ENCODE measurements at places on chromosomes 2 and 18.

DNA sequence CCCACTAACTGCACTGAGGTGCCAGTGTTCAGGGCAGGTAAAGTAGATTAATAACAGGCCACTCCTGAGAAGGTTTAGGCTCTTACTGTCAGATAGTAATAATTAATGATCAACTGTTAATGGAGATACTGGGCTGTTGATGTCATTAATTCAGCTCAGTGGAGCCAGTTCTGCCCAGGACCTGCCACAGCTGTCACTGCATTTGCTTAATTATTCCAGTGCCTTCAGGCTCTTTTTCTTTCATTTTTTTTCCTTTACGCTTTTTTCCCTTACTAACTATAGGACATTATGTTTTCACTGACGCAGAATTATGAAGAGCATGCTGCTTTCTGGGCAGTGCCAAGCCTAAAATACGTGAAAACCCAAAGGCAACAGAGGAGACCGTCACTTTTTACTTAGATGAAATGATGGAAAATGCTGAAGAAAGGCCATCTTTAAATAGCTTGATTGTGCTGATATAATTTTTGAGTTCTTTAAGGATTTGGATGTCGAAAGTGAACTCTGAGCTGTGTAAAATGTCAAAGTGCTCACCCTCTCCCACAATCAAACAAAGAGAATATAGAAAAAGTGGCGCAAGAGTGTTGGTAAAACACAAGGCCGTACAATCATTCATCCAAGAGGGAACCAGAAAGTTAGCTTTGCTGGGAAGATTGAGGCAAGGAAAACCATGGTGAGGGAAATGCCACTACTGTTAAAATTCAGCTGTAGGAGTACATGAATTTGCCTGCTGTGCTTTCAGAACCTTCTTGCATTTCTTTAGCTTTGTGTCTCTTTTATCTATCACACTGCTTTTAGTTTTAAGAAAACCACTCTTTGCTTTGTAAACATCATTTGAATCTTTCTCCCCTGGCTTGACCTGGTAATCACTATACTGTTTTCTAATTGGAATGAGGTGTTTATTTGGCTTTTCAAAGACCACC, 192.0 kb upstream of the ZEB2 start:
- DNase-seq, result no peak

- DNase-seq, result no peak
Observed at GRCh38 chr2:101558740-101559525, 84.0 kb upstream of the RFX8 start.

DNA sequence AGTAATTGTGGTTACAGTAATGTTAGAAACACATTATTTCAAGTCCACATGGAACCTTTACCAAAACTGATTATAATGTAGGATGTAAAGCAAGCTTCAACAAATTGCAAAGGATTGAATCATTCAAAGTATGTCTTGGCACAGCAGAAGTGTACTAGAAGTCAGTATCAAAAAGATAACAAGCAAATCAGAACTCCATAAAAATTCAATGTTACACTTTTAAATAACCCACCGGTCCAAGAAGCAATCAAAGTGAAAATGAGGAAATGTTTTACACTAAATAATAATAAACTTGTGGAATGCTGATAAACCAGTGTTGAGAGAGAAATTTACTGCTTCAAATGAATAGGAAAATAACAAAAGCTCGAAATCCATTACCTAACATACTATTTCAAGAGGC, 47.7 kb downstream of the TTC21B start:
- no peak for DNase-seq

DNA sequence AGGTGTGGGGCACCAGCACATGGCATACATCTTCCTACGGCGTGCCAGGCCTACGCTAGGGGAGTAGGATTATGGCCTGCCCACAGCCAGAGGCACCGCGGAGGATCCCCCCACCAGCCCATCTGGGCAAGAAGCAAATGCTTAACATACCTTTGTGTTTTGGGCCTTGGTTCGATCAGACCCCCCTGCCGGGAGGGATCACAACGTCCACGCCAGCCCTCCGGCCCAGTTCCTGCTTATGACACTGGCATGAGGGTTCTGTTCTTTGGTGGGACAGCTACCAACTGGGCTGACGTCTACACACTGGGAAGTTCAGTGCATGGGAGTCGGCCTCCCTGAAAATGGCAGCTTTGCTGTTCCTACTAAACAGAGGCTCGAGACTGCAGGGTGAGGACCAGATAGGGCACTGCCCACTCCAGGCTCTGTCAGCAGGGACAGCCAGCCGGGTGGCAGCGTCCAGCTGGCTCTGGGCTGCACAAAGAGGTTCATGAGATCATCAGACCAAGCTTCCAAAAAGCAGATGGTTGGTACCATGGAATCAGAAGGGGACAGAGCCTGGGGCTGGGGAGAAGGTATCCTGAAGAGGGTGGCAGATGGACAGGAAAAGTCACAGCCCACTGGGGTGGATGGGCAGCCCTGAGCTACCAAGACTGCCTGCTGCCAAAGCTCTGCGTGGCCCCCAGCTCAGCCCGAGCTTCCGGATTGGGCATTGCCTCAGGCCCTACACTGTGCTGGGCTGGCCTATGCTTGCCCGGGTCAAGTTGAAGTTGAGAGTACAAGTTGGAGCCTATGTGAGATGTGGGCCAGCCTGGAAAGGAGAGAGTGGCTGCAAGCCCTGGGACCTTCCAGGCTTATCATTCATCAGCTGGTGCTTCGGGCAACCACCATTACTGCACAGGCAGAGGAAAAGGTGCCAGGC, 61.7 kb upstream of the TEX51 start:
- DNase-seq, result no peak

GRCh38 chr2:75493230-75493629, 67.5 kb downstream of the EVA1A start:
- DNase-seq, result no peak

DNA sequence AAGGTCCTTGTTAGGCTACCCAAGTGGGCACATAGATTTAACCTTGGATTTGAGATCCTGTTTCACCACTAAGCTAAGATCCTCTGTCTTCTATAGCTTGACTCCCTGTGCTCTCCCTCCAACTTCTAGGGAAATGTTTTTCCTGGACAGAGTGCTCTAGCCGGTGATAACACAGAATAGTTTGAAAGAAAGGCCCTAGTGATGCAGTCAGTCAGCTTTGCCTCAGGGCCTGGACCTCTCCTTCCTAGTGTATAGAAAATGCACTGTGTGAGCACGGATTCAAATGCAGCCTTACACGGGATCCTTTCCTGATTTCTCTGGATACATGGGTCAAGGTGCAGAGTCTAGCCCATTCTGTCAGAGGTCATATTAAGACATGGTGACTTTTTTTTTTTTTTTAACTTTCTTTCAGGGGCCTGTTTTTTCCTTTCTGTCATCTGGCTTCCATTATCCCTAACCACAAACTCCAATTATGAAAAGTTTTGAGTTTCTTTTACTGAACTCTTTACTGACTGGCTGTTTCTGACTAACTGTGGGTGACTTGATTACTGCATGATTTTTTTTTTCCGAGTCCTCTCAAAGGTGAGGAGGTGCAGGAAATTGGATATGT, 122.6 kb downstream of the LRP1B start:
- DNase-seq, result no peak

All from stimulated activated CD8-positive, alpha-beta memory T cell treated with anti-CD3 and anti-CD28 coated beads, Interleukin-7, amount 100 ng/mL, for 1 hour (primary cell).